ENCODE measurements at places on chromosomes 5 and 9.

- no peak for DNase-seq
Observed at GRCh38 chr5:139046551-139046950, 151.6 kb downstream of the SIL1 start.

GRCh38 chr5:60972231-60972630 is 27.2 kb downstream of the NDUFAF2 start:
- no peak for DNase-seq

GRCh38 chr5:28296254-28297013 is 1258.0 kb upstream of the CDH9 start:
- no peak for DNase-seq

DNA sequence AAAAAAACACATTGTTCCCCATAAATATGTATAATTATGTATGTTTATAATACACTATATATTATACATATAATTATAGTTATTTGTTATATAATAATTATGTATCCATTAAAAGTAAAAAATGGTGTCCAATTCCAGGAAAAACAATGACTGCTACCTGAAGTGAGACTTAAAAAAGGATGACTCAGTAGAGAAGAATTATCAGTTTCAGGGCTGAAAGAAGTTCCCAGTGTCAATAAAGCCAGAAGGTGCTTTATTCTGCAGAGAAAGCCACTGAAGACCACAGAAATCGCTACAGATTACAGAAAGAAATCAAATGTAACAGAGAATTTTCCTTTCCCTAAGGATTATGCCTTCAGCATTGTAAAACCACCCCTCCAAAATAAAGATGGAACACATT is 50.9 kb downstream of the ANKRD31 start:
- no peak for DNase-seq

- no peak for DNase-seq
Observed at GRCh38 chr5:124180299-124180874, 566.1 kb downstream of the ZNF608 start.

DNA sequence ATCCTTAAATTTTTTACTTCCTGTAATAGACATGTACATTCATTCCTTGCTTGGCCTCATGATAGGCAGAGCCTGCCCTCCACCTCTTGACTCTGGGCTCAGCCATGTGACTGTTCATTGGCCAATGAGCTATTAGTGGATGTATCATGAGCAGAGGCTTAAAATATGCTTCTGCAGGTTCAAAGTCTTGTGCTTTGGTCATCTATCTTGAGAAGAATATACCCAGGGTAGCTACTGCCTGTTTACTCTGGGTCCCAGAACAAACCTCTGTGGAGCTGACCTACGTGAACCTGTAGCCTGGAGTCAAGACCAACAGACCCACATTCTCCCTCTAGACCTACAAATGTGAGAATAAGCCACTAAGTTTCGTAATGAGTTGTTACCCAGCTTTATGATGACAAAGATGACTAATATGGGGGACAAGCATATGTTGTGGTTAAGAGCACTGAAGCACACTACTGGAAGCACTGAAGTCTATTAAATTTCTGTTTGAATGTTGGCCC is 244.4 kb downstream of the MAST4 start:
- DNase-seq = no peak

DNA sequence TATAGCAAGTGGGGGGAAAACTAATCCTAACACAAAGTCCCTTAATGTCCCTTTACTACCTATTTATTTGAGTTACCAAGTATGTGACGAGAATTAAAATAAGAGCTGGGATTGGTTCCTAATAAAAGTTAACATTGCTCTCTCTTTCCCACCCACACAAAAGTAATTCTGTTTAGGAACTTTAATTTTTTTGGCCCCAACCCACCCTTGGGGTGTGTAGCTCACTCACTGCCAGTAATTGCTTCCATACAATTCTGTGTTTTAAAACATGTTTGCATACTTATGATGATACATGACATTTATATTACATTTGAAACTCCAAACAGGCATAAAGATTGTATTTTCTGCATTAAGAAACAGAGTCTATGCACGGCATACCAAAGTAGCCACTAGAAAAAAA is 106.5 kb downstream of the BNC2 start:
- DNase-seq = no peak

GRCh38 chr5:43038496-43038989 is 1.6 kb downstream of the ANXA2R start:
- no peak for DNase-seq

GRCh38 chr5:88780736-88781135 is 102.2 kb downstream of the MEF2C start:
- no peak for DNase-seq

GRCh38 chr5:115068239-115069086 is 101.2 kb downstream of the TRIM36 start:
- no peak for DNase-seq

DNA sequence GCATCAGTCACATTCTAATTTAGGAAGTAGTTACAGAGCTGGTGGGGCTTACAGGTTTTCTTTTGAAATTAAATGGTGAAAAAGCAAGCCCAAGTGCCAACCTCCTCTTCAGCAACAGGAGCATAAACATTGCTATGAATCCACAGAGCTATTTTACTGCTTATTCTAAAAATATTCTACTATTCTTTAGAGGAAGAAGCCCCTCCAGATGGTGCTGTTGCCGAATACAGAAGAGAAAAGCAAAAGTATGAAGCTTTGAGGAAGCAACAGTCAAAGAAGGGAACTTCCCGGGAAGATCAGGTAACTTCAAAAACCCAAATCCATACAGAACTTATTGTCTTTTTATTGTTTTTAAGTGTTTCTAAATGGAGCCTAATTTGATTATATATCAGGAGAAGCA is 202.8 kb downstream of the CWC27 start:
- no peak for DNase-seq

GRCh38 chr9:116987721-116988485 is 300.8 kb downstream of the TRIM32 start:
- DNase-seq = no peak

GRCh38 chr9:127285965-127286364 is 21.4 kb downstream of the GARNL3 start:
- no peak for DNase-seq

DNA sequence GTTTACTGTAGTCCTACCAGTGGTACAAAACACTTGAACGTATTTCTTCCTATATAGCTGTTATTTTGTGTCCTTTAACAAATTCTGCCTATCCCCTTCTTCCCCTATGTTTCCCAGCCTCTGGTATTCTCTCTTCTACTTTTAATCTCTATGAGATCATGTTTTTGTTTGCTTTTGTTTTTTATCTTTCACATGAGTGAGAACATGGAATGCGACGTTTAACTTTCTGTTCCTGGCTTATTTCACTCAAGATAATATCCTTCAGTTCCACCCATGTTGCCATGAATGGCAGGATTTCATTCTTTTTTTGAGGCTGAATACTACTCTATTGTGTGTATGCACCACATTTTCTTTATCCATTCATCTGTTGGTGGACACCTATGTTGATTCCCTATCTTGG is 634.4 kb upstream of the WWC1 start:
- no peak for DNase-seq

DNA sequence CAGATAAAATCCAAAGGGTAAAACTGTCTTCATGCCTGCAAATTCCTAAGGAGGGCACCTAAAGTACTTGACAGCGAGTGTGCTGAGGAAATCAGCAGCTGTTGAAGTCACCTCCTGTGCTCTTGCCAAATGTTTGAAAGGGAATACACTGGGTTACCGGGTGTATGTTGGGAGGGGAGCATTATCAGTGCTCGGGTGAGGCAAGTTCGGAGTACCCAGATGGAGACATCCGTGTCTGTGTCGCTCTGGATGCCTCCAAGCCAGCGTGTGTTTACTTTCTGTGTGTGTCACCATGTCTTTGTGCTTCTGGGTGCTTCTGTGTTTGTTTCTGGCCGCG is 727 bp upstream of the ADRB2 start:
- DNase-seq = no peak

DNA sequence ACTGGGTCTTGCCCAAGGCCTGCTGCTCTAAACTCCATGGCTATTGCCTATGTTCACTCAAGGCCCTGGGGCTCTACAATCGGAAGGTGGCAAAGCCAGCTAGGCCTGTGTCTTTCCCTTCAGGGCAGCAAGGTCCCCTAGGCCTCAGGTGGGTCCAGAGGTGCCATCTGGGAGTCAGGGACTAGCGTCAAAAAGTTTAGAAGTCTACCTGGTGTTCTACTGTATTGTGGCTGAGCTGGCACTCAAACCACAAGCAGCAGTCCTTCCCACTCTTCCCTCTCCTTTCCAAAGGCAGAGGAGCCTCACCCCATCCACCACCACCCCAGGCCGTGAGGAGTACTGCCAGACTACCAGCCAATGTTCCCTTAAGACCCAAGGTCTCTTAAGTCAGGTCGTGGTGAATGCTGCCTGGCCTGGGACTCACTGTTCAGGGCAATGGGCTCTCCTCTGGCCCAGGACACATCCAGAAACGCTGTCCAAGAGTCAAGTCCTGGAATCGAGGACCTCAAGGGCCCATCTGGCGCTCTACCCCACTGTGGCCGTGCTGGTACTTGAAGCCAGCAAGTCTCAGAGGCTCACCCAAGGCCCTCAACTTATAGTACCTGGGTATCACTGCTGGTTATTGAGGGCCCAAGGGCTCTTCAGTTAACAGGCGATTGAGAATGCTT is 13.0 kb upstream of the SARDH start:
- no peak for DNase-seq

- no peak for DNase-seq
Observed at GRCh38 chr5:82641331-82642003, 363.3 kb upstream of the RPS23 start.

- no peak for DNase-seq
Observed at GRCh38 chr5:128693764-128694163, 155.7 kb upstream of the FBN2 start.

DNA sequence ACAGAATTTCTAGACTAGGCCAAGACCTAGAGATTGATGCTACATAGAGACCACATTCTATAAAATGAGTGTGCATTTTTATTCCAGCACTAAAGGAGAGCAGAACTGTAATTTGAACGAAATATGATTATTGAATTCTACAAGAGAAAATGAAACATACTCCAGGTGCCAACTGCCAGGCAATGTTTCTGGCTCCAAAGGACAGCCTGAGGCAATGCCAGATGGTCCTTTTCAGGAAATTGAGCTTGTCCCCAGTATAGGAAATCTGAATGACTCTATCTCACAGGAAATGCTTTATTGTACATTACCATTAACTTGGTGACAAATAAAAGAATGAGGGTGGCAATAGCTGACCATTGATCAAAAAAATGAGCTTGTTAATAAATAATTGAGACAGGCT is 28.8 kb upstream of the RASGRF2 start:
- no peak for DNase-seq

GRCh38 chr9:23287390-23287789 is 538.6 kb downstream of the ELAVL2 start:
- DNase-seq = no peak

DNA sequence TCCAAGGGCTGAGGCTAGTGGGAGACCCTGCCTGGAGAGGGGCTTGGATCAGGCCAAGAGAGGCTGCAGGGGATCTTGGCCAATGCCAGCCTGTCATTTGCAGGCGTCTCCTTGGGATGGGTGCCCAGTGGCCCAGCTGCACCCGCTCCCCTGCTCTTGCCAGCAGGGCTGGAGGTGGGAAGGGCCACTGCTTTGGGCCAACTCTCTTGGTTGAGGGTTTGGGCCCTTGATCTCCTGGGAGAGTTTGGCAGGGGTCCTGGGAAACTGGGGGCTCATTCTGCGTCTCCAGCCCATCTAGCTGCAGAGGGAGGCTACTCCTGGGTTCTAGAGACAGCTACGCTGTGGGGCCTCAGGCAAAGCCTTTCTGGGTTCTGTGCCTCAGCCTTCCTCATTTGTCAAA is 10.5 kb downstream of the PSD2 start:
- DNase-seq = no peak
